Gastrocnemius medialis (tissue), 4 donors: ENCODE measurements at places on chromosomes 4 and X. TPM values are rescaled to one million over a fixed set of nuclear protein-coding genes. Genes with fewer than 3 reads are reported as not detected.

DNA sequence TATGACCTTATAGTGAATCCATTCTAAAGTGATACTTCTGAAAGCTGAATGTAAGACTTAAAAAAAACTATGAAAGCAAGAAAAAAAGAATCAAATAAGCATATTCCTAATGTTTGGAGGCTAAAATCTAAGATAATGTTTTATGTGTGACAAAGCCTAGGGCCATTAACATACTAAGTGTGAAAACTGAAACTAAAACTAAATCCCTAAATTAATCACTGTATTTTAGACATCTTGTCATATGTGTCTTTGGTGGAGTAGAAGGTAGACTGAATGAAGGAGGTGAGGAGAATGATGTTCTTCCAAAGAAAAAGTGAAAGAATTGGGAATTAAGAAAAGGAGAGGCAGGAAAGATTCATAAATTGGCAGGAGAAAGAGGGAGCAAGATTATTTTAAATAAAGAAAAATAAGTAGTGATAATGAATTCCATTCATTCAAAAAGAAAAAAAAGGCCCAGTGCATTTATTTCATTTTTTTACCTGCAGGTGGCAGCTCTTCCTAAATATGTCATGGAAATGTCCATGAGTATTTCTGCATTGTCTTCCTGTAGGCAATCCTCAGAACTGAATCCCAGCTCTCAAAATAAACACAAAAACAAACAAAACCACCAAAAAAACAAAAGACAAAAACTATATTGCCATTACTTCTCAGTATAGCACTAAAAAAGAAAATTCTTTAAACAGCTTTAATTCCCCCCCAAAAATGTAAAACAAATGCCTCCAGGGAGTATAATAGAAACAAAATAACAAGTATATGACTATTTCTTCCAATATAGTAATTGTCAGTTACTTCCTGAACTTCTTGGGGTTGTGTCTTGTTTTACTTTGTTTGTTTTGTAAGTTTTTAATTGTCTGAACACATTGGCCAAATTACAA lies 17.0 kb upstream of the AP1AR start:
- H3K27ac ChIP-seq, result no peak overlapping the region
- no peaks in the 10 kb centered on the region for H3K27me3 ChIP-seq
- no peaks in the 10 kb centered on the region for H3K4me1 ChIP-seq
- DNase-seq, result no peak
- H3K36me3 ChIP-seq, result no peaks in the 10 kb centered on the region

- H3K4me1 ChIP-seq, result peaks cover 5% of the 10 kb centered on the region
- H3K27ac ChIP-seq, result no peak overlapping the region
Measured at GRCh38 chrX:17588303-17588702, 149.0 kb upstream of the SCML1 start.

GRCh38 chrX:38699121-38699520 lies 102.1 kb upstream of the MID1IP1 start:
- no peaks in the 10 kb centered on the region for H3K36me3 ChIP-seq
- no peak overlapping the region for H3K4me3 ChIP-seq
- H3K4me1 ChIP-seq, result peaks cover 21% of the 10 kb centered on the region

DNA sequence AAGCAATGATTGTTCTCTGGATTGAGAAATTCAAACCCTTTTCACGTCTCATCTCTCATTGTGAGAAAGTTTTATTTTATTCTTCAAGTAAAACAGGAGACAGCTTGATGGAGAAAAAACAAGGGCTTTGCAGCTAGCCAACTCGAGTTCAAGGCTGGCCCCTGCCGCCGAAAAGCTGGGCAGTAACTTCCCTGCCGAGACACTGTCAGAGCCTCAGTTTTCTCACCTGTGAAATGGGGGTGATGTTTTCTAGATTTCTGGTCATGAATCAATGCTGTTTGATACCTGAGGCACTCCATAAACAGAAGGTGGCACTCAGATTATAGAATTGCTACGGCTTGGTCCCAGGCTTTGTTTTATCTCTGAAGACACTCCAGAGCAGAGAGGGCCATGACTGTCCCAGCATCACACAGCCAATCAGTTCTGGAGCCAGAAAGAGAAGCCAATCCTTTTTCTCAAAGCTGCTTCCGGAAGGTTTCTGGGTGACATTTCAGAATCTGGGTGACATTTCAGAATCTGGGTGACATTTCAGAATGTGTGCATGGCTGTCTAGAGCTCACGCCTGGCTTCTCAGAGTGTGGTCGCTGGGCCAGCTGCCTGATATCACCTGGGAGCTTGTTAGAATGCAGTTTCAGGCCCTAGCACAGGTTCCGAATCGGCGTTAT lies 33.2 kb downstream of the HMX1 start:
- H3K27me3 ChIP-seq, result no peaks in the 10 kb centered on the region
- no peak for DNase-seq
- no peaks in the 10 kb centered on the region for H3K36me3 ChIP-seq
- no peaks in the 10 kb centered on the region for H3K4me1 ChIP-seq
- H3K4me3 ChIP-seq, result no peak overlapping the region

DNA sequence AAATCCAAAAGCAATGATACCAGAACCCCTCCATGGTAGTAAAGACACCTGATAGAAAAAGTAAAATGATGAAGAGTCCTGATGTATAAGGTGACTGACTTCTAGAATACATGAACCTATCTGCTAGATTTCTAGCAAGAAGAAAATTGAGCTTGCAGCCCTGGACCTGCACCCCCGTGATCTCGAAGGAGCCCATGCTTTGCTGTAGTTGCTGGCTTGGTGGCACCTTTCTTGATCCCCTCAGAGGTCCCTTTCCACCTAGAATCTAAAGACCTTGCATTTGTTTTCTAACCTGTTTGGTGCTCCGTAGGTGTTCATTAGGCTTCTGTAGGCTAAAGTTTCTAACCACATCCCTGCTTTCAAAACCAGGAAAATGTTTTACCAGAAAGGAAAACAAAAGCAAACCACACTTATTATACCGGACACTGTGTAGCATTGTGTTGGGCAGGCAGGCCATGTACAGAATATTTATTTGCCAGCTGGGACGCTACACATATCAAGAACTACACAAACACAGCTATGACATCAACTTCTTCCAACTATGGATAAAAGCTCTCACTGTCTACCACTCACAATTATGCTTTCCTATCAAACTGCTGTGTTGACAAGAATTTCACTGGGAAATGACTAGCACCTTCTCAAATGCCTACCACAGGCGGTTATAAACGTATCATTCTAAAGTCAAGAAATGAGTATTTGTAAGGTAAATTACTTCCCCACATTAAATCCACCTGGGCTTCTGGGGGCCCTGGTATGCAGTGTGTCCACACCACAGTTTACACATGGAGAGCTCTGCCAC lies 316.2 kb downstream of the UNC5C start:
- no peaks in the 10 kb centered on the region for H3K27me3 ChIP-seq
- H3K4me3 ChIP-seq, result no peak overlapping the region
- no peaks in the 10 kb centered on the region for H3K4me1 ChIP-seq

The SSX4 gene
- not detected for total RNA-seq

- no peak overlapping the region for H3K27ac ChIP-seq
- peaks cover 3% of the 10 kb centered on the region for H3K4me1 ChIP-seq
- H3K4me3 ChIP-seq, result no peak overlapping the region
- no peak for DNase-seq
Measured at GRCh38 chrX:70293621-70294020, 3.7 kb downstream of the KIF4A start.

- H3K4me1 ChIP-seq, result no peaks in the 10 kb centered on the region
- H3K27me3 ChIP-seq, result no peaks in the 10 kb centered on the region
- no peak overlapping the region for H3K4me3 ChIP-seq
- DNase-seq, result no peak
- H3K36me3 ChIP-seq, result no peaks in the 10 kb centered on the region
Measured at GRCh38 chr4:62816566-62816965, 1592.7 kb downstream of the TECRL start.

GRCh38 chr4:128228845-128229795 lies 58.5 kb downstream of the PGRMC2 start:
- H3K36me3 ChIP-seq, result no peaks in the 10 kb centered on the region
- no peaks in the 10 kb centered on the region for H3K27me3 ChIP-seq
- H3K4me1 ChIP-seq, result peaks cover 6% of the 10 kb centered on the region

GRCh38 chr4:146202665-146203064 lies 11.7 kb upstream of the REELD1 start:
- H3K27ac ChIP-seq, result no peak overlapping the region
- H3K36me3 ChIP-seq, result no peaks in the 10 kb centered on the region

DNA sequence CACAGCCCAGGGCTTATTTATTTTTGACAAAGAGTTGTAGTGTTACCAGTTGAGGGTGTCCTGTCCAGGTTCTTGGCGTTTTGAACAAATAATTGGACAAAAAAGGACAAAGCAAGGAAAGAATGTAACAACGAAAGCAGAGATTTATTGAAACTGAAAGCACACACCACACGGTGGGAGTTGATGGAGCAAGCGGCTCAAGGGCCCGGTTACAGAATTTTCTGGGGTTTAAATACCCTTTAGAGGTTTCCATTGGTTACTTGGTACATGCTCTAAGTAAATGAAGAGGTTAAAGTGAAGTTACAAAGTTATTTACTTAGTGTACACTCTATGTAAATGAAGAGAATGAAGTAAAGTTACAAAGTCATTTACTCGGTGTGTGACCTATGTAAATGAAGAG lies 27.8 kb upstream of the OPHN1 start:
- H3K36me3 ChIP-seq, result no peaks in the 10 kb centered on the region

The CPZ gene
- not detected for total RNA-seq

GRCh38 chrX:139842326-139843185 lies 90.3 kb downstream of the ATP11C start:
- H3K4me1 ChIP-seq, result no peaks in the 10 kb centered on the region
- no peaks in the 10 kb centered on the region for H3K36me3 ChIP-seq
- no peaks in the 10 kb centered on the region for H3K27me3 ChIP-seq
- DNase-seq, result no peak
- no peak overlapping the region for H3K27ac ChIP-seq

DNA sequence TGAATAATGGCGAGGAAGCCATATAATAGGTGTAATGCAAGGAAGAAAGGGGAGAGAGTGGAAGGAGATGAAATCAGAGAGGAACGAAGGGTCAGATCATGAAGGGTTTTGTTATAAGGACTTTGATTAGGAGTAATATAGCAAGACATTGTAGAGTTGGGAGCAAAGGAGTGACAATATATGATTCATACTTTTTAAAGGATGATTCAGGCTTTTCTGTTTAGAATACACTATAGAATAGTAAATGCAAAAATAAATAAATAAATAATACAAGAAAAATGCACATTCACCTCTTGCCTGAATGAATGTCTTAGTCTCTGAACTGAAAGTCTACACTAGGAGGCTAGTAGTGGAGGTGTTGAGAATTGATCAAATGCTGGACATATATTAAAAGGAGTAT lies 1524.4 kb upstream of the AGA start:
- no peak overlapping the region for H3K27ac ChIP-seq
- no peaks in the 10 kb centered on the region for H3K27me3 ChIP-seq
- H3K36me3 ChIP-seq, result no peaks in the 10 kb centered on the region
- no peak overlapping the region for H3K4me3 ChIP-seq
- no peaks in the 10 kb centered on the region for H3K4me1 ChIP-seq

DNA sequence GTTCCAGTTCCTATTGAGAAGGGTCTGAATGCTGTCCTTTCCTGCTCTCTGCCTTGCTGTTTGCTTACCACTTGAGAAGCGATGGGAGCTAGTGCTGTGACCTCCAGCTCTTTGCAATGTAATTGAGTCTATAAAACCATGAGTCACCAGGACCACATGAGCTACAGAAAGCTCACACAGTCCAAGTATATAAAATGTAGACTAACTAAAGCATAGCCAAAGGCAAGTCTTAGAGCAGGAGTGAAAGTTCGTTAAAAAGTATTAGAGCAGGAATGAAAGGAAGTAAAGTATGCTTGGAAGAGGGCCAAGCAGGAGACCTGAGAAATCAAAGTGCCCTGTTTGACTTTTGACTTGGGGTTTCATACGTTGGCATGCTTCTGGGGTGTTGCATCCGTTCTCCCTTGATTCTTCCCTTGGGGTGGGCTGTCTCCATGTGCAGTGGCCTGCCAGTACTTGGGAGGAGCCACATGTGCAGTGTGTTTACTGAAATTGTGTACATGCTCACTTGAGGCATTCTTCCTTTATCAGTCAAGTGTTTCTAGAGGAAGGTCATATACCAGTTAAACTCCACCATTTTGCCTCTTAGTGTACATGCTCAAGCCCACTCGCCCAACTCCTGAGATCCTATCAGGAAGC lies 71.3 kb upstream of the KIT start:
- no peak overlapping the region for H3K4me3 ChIP-seq
- DNase-seq, result no peak
- H3K36me3 ChIP-seq, result no peaks in the 10 kb centered on the region
- H3K27ac ChIP-seq, result no peak overlapping the region
- H3K27me3 ChIP-seq, result no peaks in the 10 kb centered on the region

The TMEM156 gene
- not detected for total RNA-seq

The ZCCHC12 gene
- not detected for total RNA-seq

DNA sequence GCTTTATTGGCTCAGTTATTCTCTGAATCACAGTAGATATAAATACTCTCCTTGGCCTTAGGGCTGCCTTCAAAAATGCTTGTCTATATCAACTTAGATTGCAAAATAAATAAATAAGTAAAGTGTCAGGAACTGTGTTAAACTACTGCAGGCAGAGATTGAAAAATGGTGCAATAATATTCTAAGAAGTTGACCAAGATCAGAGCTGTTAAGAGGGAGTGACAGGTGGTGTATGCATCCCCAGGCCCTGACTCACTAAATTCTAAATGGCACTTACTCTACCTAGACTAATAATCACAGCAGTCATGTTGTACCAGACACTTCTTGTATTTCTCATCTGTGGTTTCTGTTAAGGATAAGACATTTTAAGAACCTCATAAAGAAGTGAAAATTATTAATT lies 235.1 kb upstream of the SPOCK3 start:
- H3K36me3 ChIP-seq, result no peaks in the 10 kb centered on the region
- no peak overlapping the region for H3K27ac ChIP-seq
- H3K27me3 ChIP-seq, result no peaks in the 10 kb centered on the region
- H3K4me3 ChIP-seq, result no peak overlapping the region
- H3K4me1 ChIP-seq, result no peaks in the 10 kb centered on the region

- H3K27me3 ChIP-seq, result no peaks in the 10 kb centered on the region
- H3K4me1 ChIP-seq, result peaks cover 10% of the 10 kb centered on the region
- H3K36me3 ChIP-seq, result no peaks in the 10 kb centered on the region
- no peak overlapping the region for H3K27ac ChIP-seq
Measured at GRCh38 chr4:17765514-17766286, 15.7 kb downstream of the FAM184B start.

DNA sequence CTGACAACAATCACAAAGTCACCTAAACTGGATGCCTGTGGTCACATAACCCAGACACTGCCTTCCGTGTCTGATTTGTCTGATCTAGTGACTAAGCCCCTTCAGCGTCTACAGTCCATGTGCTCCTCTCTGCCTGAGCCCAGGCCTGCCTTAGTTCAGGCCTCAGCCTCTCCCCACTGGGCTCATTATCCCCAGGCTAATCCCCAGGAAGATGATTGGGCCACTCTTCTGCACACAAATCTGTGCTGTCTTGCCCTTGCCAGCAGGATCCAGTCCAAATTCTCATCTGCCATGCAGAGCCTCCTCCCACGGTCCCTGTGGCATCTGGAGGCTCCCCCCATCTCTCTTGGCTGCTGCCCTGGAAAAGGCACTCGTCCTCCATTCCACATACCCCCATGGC lies 96.5 kb downstream of the SLC2A9 start:
- no peak overlapping the region for H3K27ac ChIP-seq
- no peaks in the 10 kb centered on the region for H3K27me3 ChIP-seq
- DNase-seq, result no peak
- H3K36me3 ChIP-seq, result no peaks in the 10 kb centered on the region

The MAOA gene
- 244 TPM for total RNA-seq
